BJ (cell line): ENCODE measurements at places on chromosomes 4 and X.

DNA sequence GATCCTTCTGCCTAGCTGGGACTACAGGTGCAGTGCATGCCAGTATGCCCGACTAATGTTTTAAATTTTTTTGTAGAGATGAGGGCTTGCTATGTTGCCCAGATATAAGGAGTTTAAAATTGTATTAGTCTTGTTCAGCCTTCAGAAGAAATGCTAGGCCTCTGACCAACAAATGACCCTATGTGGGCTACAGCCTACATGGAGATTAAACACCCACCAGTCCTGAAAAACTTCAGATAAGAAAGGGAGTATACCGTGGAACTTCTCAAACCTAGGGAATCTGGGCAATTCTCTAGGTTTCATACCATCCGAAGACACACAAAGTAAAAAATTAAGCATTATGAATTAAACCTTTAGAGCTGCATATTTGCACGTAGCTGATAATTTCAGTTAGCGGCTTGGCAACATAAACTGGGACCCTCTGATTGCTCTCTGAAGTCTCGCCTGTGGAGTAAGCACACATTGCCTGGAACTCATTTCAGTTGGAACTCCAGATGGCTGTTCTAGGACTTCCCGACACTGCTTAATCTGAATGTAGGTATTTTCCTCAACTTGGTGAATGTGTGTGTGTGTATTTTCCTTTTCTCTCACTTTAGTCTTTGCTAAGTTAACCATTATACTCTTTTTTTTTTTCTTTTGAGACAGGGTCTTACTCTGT is 33.0 kb downstream of the MOB1B start:
- no peak for DNase-seq

- no peak for DNase-seq
These were observed 71.8 kb downstream of the ASMT start for GRCh38 chrX:1686642-1687041.

- DNase-seq = peak; percentile 68
These were observed 70.0 kb downstream of the EVC2 start for GRCh38 chr4:5638316-5638715.

- no peak for DNase-seq
These were observed 24.2 kb downstream of the AMMECR1 start for GRCh38 chrX:110293658-110294057.

GRCh38 chr4:107156443-107156842 is 120.3 kb upstream of the DKK2 start:
- no peak for DNase-seq

- no peak for DNase-seq
These were observed 78.0 kb upstream of the STX18 start for GRCh38 chr4:4619821-4620220.
